Stomach (tissue), 19 donors: ENCODE measurements at places on chromosomes 3 and 15. TPM values are rescaled to one million over a fixed set of nuclear protein-coding genes. Genes with fewer than 3 reads are reported as not detected.
A peak's percentile ranks its signal among the peaks of the same experiment; 100 is the strongest.

GRCh38 chr3:37375184-37376127, 201.1 kb upstream of the LRRFIP2 start:
- no peak for DNase-seq

GRCh38 chr3:16297997-16298885, 33.2 kb downstream of the OXNAD1 start:
- DNase-seq = no peak

- DNase-seq = no peak
Measured at GRCh38 chr3:189340680-189341460, 169.1 kb downstream of the TPRG1 start.

DNA sequence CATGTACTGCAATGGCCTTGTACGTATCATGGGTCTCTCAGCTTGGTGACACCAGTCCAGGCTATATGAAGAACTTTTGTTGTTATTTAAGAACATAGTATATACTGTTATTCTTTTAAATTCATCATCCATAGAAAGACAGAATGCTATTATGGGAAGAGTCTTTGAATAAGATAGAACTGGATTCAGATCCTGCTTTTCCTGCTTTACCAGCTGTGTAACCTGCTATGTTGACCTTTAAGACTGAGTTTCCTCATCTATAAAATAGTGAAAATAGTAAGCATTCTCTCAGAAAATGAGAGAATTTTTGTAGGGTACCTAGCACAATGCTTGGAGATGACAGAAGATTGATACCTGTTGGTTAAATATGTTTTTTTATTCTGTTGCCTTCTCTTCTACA, 204.1 kb upstream of the TBL1XR1 start:
- DNase-seq = no peak

DNA sequence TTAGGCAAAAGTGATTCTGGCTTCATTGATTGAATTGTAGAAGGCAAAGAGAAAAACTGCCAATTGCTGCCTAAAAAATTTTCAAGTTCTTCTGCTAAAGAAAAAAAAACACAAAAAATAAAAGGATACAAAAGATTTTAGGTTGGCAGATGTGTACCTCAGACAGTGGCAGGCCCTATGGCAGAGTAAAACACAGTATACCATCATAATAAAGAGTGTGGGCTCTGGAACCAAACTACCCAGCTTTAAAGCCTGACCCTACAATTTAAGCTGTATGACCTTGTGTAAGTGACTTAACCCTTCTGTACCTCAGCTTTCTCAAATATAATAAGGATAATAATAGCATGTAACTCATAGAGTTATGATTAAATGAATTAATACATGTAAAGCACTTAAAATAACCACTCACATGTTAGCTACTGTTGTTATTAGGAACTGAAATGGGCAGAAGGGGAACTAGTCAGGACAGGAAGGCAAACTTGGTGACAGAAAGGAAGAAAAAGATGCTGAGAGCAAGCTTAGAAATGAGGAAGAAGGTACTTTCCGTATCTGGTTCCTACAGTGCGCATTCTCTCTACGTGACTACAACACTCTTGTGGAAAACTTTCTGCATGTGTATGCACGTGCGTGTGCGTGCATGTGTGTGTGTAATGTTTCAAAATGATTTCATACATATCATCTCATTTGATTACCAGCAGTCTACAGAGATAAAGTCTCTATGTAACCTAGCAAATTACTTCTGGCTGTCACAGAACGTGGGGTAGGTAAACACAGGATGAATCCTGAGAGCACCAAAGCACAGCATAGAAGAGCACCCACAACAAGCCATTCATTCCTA, 13.6 kb upstream of the GATM start:
- DNase-seq = peak; percentile 35

DNA sequence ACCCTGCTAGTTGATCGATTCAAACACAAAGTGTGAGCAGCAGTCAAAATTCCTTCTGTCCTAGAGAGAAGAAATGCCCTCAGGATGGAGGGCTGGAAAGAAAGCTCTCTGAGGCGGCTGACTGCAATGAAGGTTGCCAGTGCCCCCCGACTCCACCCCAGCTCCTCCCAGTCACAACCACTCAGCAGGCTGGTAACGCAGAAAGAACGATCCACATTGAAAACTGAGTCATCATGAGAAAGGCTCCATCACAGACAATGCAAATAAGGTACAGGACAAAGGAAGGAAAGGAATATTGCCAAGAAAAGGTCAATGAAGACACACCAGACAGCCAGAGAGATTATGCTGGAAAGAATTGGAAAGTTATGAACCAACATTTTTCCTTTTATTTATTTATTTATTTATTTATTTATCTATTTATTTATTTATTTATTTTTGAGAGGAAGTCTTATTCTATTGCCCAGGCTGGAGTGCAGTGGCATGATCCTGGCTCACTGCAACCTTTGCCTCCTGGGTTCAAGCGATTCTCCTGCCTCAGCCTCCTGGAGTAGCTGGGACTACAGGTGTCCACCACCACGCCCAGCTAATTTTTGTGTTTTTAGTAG, 17.4 kb upstream of the VGLL4 start:
- DNase-seq = no peak

GRCh38 chr3:13896473-13897154, 16.7 kb upstream of the WNT7A start:
- DNase-seq = peak; percentile 63

DNA sequence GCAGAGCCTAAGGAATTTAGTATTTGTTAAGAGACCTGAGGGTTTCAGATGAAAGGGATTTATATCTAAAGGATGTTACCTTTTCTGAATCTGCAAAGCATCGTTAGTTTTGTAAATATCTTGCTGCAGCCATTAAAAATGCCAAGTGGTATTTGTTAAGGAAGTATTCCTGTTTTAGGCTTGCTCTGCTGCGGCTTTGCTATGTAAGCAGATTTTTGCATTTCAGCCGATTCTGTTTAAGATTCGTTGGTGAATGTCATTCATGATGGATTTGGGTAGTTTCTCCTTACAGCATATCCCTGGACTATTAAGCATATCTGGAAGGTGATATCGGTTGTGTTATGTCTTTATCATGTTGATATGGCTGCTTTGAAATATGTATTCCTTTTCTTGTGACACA, 1.0 kb downstream of the USP8 start:
- no peak for DNase-seq

GRCh38 chr3:12275974-12276650, 12.8 kb upstream of the PPARG start:
- no peak for DNase-seq

- DNase-seq = no peak
Measured at GRCh38 chr3:48990636-48991469, 812 bp downstream of the P4HTM start.

- DNase-seq = no peak
Measured at GRCh38 chr3:186713499-186713898, 3.7 kb upstream of the KNG1 start.

GRCh38 chr15:39944726-39945125, 10.8 kb downstream of the EIF2AK4 start:
- peak; percentile 87 for DNase-seq

DNA sequence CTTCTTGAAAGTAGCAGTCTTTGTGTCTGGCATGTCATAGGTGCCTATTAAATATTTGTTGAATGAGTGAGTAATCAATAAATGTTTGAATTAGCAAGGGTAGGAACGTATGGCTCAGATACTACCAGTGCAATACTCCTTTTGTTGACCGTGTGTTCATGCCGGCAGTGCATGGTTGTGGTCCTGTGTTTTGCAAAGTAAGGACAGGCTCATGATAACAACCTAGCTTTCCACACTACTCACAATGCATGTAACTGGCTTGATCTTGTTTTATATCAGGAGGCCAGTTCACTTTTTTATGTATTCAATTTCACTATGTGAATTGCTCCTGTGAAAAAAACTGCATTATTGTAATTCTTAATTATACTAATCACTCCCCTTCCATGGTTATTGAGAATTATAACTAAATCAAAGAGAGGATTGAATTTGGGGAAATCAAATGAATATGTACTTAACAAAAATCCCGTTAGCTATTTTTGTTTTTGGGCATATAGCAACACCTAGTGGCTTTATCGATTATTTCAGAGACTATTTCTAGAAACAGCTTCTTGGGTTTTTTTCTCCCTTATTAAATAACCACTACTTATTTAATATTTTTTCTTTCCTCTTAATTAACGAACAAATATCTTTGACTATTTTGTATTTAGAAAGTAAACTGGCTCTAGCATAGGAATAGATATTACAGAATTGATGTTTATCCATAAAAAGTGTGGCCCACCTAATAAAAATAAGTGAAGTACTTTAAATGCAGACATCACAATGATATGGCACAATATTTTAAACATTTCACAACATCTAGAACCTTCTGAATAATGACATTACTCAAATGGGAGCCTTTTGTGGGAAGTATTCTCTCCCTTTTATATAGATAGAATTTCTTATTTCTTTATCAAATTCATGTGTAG, 218.5 kb downstream of the BBX start:
- peak; percentile 49 for DNase-seq

TICRR gene
- total RNA-seq = 3.5 TPM

CASR gene
- not detected for total RNA-seq

KNG1 gene
- not detected for total RNA-seq

CLSTN2 gene
- 1.8 TPM for total RNA-seq

GOLGA8B gene
- 96.0 TPM for total RNA-seq

GRK7 gene
- not detected for total RNA-seq

KBTBD8 gene
- total RNA-seq = 2.2 TPM

ADGRG7 gene
- total RNA-seq = not detected
